Activated T-cell treated with anti-CD3 and anti-CD28 coated beads for 4 hours (primary cell): ENCODE measurements at places on chromosomes 5 and 9.
A peak's percentile ranks its signal among the peaks of the same experiment; 100 is the strongest.

- DNase-seq: no peak
Observed at GRCh38 chr5:72286798-72287197, 33.2 kb downstream of the MRPS27 start.

DNA sequence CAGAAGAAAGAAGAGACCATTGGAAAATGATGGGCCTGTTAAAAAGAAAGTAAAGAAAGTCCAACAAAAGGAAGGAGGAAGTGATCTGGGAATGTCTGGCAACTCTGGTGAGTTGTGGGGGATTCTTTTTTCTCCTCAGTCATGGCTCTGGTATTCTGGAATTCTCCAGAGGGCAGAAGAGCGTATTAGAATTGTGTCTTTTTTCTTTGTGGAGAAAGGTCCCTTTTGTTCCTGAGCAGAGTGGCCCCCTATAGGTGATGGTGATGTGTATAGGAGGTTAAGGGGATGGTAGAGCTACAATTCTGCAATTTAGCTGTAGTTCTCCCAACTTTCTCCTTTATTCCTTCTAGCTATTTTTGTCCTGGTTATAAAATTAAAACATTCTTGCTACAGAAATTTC is 1.6 kb upstream of the DHFR start:
- DNase-seq: no peak

DNA sequence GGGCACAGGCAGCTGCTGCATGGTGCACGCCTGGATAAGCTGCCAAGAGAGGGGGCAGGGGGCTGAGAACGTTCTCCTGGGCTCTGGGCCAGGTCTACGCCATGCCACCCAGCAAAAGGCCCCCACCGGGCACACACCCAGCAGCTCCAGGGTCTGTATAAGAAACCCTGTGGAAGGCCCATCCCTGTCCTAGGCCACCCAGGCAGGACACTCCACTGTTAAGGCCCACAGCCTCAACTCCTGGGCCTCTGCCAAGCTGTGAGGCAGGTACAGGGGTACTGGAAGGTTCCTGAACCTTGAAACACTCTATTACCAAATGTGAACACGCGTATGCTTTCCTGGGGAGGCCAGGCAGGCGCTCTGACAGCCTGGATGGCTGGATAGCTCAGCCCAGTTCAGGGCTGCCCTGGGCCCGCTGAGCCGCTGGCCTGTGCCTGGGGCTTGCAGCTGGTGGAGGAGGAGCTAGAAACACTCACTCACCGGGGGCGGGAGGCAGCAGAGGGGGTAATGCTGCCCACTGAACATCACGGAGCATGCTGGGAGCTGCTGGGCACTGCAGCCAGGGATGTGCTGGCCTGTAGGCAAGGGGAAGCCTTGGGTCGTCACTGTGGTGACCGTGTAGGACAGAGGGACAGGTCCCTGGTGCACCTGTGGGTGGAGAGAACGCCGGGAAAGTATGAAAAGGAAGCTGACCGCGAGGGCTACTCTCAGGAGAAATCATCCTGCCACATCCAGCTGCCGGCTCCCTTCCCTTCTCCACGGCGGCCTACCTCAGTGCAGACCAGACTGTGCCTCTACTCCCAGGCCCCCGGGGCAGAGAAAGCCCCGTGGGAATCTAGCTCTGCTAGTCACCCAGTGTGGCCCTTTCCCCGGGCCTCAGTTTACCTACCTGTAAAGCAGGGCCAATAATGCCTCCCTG is 6.0 kb downstream of the RNF44 start:
- DNase-seq: no peak

- no peak for DNase-seq
Observed at GRCh38 chr5:34410411-34411139, 245.6 kb upstream of the RAI14 start.

DNA sequence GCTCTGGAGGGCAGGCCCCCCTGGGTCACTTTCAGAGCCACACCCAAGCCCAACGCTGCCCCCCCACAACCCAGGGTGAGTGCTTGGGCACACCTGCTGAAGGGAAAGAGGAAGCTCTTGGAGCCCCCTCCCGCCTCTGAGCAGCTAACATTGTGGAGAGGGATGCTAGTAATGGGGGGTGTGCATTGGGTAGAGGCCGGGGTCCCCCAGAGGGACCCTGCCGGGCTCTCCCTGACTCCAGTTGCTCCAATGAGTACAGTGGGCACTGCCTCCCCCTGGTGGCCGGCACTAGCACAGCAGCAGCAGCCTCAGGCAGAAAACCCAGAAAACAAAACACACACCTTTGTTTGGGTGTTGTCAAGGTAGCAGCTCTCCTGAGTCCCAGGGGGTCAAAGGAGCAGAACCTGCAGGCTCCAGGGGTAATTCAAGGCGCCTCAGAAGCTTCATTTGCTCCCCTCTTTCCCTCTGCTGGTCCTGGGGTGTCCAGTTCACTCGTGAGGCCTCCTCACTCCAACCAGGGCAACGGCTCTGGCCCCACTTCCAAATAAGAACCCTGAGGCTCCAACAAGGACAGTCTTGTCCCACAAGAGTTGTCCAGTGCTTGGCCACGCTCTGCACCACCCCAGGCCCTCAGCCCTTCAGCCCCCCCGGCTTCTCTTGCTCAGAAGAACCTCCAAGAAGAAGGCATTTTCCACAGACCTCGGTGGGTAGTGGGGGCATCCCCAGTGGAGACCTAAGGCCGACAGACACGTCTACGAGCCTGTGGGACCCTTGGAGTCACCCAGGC is 16.1 kb downstream of the GBGT1 start:
- peak; percentile 79 for DNase-seq

DNA sequence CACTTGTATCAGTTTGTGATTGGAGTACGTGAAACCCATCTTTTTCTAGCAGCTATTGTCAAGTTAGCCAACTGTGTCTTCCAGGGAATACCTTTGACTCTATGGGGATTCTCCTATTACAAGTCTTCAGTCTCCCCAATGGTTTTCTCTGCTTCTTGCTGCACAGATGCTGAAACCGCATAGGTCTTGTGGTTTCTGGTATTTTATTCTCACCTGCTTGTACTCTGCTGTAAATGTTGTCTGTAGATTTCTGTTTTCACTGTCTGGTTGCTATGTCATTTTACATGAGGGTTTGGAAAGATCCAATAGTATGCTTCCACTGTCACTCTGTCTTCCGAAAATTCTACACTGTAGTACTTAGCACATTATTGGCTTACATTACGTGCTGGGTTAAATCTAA is 1196.9 kb upstream of the C9orf72 start:
- no peak for DNase-seq

- no peak for DNase-seq
Observed at GRCh38 chr5:179805529-179806249, 977 bp downstream of the MGAT4B start.

GRCh38 chr5:53649352-53649751 is 88.9 kb downstream of the NDUFS4 start:
- no peak for DNase-seq

- no peak for DNase-seq
Observed at GRCh38 chr9:121886759-121887485, 206.2 kb downstream of the TTLL11 start.

DNA sequence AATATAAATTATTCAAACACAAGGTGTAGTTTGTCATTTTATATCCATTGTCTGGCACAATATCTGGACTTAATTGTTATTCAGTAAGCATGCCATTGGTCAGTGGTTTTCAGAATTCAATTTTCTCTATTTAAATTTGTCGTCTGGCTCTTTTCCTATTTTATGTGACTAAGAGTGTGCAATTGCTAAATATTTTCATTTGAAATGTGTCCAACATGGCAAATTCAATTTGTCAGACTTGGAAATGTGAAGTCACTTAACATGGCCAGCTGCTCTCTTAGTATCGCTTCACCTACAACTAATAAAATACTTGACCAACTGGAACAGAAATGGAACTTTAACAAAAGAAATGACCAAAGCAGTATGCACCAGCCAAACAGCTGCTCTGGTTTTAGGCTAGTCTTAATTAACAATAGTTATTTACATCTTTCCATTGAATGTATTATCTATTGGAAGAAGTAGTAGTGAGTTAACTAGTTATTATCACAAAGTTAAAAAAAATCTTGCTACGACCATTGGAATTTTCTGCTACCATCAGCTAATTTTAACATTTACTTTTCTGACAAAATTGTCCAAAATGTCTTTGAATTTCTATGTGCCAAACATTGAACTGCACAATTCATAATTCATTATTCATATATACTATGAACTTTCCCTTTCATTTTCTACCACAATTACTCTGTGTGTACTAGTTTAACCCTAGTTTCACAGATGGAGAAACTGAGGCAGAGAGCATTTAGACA is 720.7 kb upstream of the FAM174A start:
- DNase-seq: no peak

- DNase-seq: peak; percentile 12
Observed at GRCh38 chr9:126986506-126986951, 71.9 kb downstream of the RALGPS1 start.

GRCh38 chr5:11415751-11416150 is 488.5 kb downstream of the CTNND2 start:
- DNase-seq: no peak

DNA sequence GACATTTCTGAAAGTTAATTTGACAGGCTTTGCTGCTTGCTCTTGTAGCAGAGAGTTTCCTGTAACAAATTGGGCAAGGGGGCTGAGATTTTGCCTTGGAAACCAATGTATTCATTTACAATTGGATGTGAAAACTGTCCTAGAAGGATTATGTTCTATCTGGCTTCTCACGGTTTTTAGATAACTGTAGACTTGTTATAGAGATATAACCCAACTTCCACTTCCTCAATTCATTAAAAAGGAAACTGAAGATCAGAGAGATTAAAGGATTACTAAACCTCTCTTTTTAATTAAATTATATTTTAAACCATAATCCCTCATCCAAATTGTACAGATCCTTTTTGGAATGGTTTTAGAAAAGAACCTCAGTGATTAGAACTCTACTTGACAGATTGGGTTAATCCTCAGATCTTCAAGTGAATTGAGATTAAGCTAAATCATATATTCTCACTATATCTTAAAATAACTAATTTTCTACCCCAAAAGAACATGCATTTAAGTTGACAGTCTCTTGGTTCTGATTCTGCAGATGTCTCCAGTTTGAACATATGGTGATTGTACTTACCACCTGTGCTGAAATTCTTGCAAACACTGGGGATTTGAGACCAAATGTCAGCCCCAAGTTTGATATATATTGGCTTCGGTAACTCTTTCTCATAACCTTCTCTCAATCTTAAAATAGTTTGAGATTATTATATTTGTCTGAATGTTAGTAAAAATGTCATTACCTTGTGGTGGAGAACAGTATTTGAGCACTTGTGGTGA is 130.1 kb upstream of the C9orf72 start:
- no peak for DNase-seq

DNA sequence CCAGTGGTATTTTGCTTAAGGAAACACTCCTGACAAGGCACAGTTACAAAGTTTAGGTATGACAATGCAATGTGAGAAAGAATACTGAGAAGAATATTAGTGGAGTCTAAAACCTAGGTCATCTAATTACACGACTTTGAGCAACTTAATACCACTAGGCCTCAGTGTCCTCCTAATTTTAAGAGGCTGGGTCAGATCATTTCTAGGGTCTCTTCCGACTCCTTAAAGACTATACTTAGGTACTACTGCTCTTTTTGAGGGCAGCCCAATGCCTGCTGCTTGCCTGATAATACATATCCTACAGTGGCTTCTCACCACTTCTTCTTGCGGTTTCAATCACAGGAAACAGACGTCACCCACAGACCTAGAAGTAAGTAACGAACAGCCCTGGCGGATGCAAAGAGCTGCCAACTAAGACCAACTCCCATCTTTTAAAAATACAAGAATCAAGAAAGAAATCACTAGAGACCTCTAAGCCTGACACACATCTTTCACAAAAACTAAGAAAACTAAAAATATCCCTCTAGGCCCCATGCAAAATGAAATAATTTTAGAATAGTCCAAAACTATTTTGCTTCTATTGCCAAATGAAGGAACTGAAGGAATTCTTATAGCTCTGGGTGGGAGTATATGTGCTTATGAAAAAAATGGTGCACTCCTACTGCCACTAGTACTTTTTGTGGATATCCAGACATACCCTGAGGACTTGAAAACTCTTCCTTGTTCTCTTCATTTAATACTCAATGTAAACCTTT is 13.1 kb downstream of the DIAPH1 start:
- DNase-seq: peak; percentile 61

DNA sequence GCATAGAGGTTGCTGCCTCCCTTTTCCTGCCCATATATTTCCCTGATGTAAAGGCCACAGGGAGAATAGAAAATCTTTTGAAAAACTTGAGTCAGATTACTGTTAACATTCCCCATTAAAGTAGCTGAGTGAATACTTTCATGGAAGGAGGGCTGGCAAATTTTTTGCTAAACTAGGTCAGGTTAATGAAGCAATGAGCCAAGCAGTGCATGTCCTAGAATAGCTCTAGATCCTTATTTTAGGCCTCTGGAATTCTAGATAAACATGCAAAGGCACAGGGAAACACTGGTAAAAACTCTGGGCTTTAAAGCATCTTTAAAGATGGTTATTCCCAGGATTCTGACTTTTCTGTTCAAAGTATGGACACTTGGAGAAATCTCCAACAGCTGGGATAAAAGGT is 27.9 kb downstream of the TTC1 start:
- DNase-seq: no peak

DNA sequence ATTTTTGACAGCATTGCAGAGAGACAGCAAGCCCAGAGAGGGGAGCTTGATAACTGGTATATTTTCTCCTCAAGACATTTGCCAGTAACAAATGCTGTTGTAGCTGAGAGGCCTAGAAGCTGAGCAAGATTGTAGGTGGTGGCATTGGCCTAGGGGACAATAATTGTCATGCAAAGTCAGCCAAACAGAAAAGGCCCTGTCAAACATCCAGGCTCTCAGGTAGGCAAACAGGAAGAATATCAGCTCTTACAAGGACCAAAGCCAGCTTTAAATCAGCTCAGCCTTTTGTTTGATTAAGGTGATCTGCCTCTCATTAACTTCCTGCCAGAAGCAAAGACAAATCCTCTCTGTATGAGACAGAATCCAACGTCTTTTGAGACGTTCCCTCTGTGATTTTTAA is 29.7 kb upstream of the BARX1 start:
- no peak for DNase-seq

DNA sequence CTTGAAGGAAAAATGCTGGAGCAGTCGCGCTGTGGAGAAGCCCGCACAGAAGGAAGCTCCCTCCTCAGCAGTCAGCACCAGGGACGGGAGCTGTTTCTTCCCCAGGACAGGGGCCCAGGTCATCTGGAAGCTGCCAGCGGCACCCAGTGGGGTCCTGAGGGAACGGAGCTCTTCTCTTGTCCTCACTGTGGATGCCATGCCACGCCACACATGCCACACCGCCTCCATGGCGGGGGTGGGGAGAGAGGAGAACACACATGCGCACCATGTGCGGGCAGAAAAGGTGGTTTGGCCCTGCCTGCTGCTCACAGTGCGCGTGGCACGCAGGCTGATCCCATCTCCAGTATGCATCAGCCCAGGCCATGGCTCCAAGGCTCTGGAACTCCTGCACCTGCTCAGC is 41.7 kb upstream of the ZNF354B start:
- DNase-seq: no peak

GRCh38 chr9:79764374-79764773 is 192.6 kb downstream of the TLE4 start:
- DNase-seq: no peak
